D341Med (cell line): ENCODE measurements at places on chromosomes 2 and 18.
A peak's percentile ranks its signal among the peaks of the same experiment; 100 is the strongest.

DNA sequence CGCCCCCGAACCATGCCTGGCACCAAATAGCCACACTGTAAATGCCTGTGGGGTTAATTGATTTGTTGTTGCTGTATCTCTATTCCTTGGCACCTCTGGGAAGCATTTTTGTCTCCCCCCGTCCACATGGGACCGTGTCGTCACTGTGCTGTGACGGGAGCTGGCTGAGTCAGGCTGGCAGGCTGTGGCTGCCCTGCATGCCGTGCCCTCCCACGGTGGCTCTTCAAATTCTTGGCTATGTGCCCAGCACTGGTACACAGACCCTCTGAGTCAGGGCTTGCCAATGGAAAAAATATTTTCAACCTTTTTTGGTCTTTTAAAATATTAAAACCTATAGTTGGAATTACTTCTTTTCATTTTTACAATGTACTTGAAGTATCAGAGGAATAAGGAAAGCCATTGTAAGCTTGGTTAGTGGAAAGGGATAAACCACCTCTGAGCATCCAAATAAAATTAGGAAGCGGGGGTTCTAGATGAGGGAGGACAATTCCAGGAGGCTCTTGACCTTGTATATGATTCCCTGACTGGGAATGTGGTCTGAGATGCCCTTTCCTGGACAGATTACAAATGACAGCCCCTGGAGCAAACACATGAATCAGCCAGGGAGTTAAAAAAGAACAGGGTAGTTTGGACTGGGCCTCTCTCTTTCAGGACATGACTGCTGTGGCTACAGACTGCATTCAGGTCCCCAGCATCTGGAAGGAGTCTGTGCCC, 59.4 kb downstream of the DGKD start:
- no peak for DNase-seq

- DNase-seq: no peak
These were observed 213.7 kb downstream of the TRIB2 start for GRCh38 chr2:12930391-12930790.

DNA sequence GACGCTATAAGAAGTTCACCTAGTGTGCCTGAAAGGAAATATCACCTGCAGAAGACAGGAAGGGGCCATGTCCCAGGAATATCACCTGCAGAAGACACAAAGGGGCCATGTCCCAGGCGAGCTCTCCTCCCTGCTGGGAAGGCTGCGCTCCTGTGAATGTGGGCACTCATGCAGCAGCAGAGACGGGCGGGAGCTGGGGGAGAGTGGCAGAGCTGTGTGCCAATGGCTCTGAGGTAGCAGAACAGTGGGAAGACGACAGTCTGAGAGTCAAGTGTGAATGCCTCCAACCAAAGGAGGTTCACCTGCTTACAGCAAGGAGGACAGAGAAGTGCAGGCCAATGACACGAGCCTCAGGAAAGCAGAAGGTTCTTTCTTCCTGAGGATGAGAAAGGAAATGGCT, 117.9 kb upstream of the SALL3 start:
- DNase-seq: peak; percentile 15

- no peak for DNase-seq
These were observed 31.1 kb downstream of the KIF5C start for GRCh38 chr2:148906124-148906523.

DNA sequence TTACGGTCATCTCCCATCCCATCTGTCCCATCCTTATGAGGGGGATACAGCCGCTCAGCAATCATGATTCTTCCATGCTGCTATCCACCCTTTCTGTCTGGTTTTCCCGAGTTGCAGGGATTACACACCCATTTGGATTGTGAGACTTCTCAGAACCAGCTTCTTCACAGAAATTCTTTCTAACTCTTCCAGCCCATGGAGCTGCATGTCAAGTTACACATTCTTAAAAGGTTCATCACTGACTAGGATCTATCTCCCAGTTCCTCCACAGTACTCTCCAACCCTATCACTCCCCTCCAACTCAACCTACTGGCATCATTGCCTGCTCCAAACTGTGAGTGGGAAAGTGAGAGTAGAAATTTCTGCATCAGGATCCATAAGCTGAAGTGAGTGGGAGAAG, 558.2 kb upstream of the TNP1 start:
- DNase-seq: no peak

- peak; percentile 61 for DNase-seq
These were observed 821 bp upstream of the EPHA4 start for GRCh38 chr2:221572821-221573429.

DNA sequence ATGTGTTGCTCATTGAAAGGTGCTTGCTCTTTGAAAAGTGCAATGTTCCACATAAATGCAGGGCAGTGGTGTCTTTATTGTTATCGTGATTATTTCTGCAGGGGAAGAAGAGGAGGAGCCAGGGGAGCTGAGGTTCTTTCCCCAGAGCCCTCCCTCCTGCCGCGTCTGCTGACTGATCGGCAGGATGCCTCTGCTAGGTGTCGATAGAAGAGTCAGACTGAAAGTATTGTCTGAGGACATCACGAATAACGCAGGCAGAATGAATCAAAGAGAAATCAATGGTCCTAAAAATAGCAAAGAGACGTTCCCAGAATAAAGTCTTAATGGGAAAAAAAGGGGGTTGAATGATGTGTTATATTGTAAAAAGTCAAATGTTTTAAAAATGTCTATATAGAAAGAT, 47.4 kb upstream of the SIX3 start:
- no peak for DNase-seq

GRCh38 chr2:85777441-85777861, 23.7 kb downstream of the ATOH8 start:
- no peak for DNase-seq

DNA sequence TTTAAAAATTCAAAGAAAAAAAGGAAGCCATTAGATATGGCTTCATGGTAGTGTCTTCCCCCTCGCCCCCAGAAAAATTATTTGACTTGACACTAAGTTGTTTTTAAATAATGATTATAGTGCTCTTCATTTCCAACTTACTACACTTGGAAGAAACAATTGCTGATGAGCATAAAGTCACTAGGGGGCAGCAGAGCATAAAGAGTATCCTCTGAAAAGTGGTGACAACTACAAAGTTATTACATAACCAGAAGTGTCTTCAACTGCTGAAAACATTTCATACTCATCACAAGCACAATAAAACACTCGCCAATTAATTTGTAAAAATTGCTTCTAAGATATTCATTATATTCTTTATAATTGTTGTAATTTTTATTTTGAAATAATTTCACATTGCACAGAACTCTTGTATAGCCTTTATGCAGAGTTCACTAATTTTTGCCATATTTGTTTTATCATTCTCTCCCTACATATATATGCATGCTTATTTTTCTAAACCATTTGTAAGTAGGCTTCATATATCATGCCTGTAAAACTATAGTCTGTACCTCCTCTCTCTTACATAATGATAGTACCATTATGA, 54.9 kb downstream of the EXOC6B start:
- peak; percentile 45 for DNase-seq

DNA sequence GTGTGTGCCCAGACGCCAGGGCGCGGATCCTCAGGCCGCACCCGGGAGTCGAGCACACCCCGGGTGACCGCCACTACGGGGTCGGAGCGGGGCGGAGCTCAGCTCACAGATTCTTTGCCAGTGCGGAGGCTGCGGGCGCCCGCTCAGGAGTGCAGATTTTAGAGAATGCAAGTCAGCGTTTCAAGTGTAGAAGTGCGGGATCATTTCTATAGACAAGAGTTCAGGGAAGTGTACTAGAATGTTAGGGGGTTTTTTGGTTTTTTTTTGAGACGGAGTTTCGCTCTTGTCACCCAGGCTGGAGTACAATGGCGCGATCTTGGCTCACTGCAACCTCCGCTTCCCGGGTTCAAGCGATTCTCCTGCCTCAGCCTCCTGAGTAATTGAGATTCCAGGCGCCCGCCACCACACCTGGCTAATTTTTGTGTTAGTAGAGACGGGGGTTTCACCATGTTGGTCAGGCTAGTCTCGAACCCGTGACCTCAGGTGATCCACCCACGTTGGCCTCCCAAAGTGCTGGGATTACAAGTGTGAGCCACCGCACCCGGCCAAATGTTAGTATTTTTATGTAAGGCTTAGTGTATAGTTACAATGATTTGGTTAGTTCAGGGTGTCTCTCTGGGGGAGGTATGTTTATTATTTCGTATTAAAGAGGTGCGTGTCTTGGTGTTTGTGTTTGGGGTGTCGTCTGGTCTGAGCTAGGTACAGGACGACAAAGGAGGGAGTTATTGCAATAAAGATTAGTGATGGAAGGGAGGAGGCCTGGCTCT, 619 bp upstream of the FAM168B start:
- DNase-seq: no peak

DNA sequence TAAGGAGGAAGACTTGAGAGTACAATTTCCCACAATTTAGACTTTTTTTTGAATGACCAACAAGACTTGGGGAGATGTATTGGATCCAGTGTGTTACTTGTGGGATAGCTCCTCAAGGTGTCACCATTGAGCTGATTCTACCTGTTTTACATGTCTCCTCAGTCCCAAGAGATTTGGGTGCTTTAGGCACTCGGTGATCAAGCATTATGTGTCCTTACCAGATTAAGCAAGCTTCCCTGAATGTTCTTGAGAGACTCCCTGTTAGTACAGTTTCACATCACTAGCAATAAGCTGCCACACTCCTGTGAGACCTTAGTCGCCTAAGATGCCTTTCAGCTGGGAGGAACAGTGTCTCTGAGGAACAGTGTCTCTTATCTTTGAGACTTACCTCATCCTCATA, 384.3 kb upstream of the SYT4 start:
- DNase-seq: peak; percentile 41

- no peak for DNase-seq
These were observed 38.4 kb upstream of the PAPOLG start for GRCh38 chr2:60717691-60718090.

- no peak for DNase-seq
These were observed 249.9 kb downstream of the DYSF start for GRCh38 chr2:71702971-71703898.

- DNase-seq: no peak
These were observed 88.7 kb downstream of the ADD2 start for GRCh38 chr2:70679259-70679658.

GRCh38 chr2:172147944-172148650, 45.4 kb upstream of the DLX2 start:
- DNase-seq: no peak

DNA sequence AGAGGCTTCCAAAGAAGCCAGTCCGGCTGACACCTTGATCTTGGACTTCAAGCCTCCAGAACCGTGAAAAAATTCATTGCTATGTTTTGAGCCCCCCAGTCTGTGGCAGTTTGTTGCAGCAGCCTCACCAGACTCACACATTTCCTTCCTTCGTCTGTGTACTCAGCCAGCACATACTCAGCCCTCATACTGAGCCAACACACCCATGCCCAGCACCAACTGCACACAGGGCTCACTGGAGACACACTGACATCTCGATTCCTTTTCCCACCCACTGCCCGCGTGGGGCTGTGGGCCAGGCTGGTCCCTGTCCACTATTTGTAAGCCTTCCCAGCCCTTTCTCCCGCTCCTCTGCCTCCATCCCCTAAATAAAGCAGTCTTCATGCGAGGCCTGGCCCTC, 24.1 kb upstream of the NMUR1 start:
- no peak for DNase-seq

DNA sequence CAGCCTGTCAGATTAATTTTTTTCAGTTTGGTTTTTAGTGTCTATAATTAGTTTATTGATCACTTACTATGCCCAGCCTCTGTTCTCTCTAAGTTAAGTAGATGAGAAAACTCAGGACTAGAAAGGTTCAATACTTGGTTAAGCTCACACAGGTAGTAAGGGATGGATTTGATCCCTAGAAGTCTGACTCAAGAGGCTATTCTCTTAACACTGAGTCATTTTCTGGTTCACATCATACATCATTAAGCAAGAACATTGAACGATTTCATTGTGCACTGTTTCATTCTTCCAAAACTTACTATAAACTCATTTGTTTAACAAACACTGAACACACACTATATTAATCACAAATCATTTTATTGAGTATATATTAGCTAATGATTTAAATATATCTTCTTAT, 54.1 kb upstream of the SLC38A11 start:
- DNase-seq: no peak

DNA sequence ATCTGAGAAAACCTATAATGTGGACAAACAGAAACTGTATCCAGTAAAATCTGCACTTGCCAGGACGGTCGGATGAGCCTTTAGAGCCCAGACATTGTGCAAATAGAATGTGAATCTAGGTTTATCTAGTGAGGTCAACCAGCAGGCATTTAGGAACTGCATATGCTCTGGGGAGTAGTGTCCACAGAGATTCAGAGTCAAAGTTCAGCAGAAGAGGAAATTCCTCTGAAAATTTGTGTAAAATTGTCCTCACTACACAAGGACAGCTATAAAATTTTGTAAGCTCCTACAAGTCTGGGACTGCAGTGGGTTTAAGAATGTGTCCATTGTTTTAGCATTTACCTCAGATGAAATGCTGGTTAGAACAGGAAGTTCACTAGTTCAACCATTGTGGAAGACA, 9.8 kb upstream of the NDUFV2 start:
- DNase-seq: no peak

- no peak for DNase-seq
These were observed 455 bp downstream of the C18orf32 start for GRCh38 chr18:49486606-49486952.

DNA sequence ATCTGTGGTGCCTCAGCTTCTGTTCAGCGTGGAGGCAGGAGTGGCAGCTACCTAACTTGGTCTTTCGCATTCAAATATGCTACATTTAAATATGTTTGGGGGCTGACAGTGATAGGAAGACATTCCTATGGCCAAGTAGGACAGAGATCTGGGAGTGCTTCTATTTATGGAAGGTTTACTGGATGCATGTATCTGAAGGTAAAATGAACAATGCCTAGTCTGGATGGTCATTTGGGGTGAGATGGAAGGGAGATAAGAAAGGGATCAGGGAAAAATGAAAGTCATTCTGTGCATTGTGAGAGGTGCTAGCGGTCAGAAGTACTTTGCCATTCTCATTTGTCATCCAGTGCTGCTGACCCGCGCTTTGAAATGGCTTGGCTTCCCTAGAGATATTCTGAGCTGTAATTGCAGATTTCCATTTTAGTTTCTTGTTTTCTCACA, 300.9 kb upstream of the FBXO11 start:
- DNase-seq: no peak

- DNase-seq: no peak
These were observed 44.3 kb downstream of the TMEM17 start for GRCh38 chr2:62461707-62462106.

GRCh38 chr2:119480718-119481142, 43.6 kb downstream of the SCTR start:
- DNase-seq: no peak

DNA sequence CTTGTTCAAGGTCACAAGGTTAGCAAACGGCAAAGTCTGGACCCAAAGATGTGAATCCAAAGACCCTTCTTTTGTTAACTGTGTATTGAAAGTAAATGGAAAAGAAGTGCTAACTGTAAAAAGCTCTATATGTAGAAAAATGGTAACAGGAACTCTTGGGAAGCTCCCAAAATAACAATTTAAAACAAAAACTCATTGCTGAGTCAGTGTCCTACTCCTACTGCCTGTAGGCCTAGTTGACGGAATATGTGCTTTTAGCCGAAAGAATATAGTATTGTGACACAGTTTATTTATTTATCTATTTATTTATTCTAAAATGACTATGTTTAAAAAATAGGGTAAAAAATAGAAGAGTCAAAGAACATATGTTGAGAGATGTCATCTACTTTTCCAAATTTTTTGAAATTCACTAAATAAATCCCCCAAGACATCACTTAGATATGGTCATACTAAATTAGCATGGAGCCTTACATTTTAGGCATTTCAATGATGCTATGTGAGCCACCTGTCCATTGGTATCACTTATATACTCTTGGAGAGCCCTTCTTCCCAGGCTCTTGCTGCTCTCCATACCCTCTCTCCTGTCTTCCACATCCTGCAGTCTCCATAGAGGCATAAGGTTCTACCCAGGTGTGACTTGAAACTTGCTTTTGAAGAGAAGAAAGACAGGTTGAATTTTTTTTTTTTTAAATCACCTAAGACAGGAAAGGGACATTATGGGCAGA, 13.7 kb downstream of the COL5A2 start:
- DNase-seq: no peak
